ENCODE measurements at places on chromosomes 7 and 10. TPM values are rescaled to one million over a fixed set of nuclear protein-coding genes. Genes with fewer than 3 reads are reported as not detected.

GRCh38 chr7:100079024-100079560 is 2.4 kb downstream of the ZNF3 start:
- no peak for DNase-seq

GRCh38 chr10:118963341-118963740 is 66.2 kb upstream of the NANOS1 start:
- no peak for DNase-seq

GRCh38 chr10:76009531-76009930 is 578.1 kb downstream of the LRMDA start:
- DNase-seq: no peak

GRCh38 chr10:44966816-44967509 is 7.4 kb downstream of the RASSF4 start:
- DNase-seq: no peak

- DNase-seq: no peak
Measured at GRCh38 chr10:124022066-124022465, 71.3 kb downstream of the CHST15 start.

- no peak for DNase-seq
Measured at GRCh38 chr7:80934321-80934720, 15.5 kb upstream of the SEMA3C start.

DNA sequence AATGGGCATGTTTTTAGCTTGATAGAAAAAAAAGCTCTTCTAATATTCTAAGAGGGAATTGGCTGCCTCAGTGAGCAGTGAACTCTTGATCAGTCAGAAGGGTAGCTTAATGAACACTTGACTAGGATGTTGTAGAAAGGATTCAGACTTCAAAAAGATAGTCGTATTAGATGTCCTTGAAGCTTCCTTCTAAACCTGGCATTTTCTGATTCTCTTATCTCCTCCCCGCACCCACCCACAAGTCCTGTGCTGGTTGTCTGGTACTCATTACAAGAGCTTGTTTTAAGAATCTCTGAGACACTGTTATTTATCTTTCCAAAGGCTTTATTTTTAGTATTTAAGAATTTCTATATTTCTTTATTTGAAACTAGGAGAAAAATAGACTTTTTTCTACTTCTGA is 7.4 kb upstream of the SMIM30 start:
- DNase-seq: no peak

DNA sequence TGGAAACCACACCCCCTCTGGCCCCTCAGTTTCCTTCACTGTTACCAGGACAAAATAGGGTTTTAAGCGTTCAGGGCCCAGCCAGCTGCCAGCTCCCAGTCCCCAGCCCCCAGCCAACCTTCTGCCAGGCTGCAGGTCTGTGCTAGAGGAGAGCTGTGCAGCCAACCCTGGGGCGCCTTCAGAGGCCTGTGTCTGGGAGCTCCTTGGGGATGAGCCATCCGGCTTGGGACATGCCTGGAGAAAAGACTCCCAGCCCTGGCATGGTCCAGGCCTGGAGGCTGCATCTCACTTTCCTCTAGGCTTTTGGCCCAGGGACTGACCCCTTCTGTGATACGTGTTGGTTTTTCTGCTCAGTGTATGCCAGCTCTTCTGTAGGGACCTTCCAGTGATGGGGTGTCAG is 487.6 kb upstream of the MGMT start:
- no peak for DNase-seq

- no peak for DNase-seq
Measured at GRCh38 chr7:46854958-46855473, 726.9 kb downstream of the TNS3 start.

GRCh38 chr7:94410413-94411187 is 15.9 kb downstream of the COL1A2 start:
- DNase-seq: no peak

GRCh38 chr10:63692220-63692896 is 171.2 kb downstream of the REEP3 start:
- no peak for DNase-seq

DNA sequence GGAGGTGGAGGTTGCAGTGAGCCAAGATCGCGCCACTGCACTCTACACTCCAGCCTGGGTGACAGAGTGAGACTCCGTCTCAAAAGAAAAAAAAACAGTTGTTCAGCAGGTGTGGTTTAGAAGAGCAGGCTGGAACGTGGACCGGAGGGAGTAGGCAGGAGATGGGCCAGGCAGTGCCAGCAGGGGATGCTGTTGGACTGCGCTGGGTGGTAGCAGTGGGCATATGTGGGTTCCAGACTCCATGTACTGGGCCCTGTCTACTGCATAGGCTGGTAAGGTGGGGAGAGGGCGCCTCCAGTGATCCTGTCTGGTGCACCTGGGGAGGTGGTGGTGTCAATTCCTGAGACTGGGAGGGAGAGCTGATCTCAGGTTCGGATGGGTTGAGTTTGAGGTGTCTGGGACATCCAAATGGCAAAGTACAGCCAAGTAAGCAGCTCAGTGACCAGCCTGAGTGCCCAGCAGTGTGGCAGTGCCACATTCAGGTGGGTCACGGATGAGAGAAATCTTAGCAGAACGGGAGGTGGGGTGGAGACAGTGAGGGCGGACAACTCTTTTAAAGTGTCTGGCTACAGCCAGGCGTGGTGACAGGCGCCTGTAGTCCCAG is 25.9 kb downstream of the SFXN4 start:
- DNase-seq: peak; percentile 63

- no peak for DNase-seq
Measured at GRCh38 chr10:120749856-120750566, 101.2 kb upstream of the WDR11 start.

ERVW-1 gene
- not detected for total RNA-seq

BMPR1A gene
- 2.6 TPM for total RNA-seq
